ENCODE measurements at places on chromosomes 6 and 20.

GRCh38 chr6:139354189-139354588 lies 20.3 kb downstream of the CITED2 start:
- no peak for DNase-seq

DNA sequence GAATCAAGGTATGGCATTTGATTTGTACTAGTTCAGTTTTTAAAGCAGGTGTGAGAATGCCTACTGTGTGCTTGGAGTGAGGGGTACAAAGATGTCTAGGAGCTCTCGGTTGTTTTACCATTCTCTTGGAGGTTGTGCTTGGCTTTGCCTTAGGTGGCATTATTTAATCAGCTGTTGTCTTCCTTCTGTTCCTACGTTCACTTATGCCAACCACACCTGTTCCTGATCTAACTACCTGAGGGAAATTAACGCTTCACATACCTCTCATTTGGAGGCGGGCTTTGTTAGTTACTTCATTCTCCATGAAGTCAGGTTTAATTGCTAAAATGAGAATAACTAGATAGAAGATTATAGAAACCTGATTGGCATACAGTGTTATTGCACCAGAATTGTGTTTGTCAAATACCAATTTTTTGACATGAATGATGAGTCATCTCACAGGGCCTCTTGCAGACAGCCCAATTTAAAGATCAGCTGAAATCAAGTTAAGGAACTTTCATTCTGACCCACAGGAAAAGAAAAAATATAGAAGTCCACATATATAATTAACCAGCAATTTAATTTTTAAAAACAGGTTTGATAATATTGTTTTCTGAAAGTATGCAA lies 24.8 kb upstream of the PBOV1 start:
- no peak for DNase-seq

- DNase-seq = no peak
Observed at GRCh38 chr6:32188381-32189068, 1.5 kb downstream of the PBX2 start.

DNA sequence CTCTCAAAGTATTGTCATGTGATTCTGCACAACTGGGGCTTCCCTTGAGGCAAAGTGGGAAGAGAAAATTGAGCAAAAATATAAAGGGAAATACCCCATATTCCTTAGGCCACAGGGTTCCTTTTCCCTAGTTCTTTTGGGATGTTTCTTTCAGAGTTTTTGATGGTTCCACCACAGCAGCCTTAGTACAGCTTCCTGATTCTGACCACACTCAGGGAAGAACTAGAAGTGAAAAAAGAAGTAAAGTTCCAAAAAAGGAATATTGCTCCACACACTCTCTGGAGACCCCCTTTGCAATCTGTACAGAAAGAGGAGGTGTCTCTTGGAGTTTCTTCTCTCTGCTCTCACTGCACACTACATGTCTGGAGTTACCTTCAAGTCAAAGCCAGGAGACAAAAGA lies 27.9 kb upstream of the HLA-DQA2 start:
- no peak for DNase-seq

DNA sequence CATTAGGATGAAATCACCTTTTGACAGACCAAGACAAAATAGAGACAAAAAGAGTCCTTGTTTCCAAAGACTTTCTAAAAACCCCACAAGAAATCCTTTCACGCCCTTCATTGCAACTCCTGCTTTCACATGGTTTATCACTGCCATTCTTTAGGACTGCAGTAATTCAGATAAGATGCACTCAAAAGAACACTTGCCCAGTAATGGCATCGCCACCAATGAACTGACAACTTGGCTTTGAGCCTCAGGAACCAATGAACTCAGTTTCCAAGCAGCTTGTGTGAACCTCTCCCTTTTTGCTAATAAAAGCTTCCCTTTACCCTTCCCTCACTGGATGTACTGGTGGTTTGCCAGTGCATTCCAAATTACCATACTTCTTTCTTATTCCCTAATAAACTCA lies 21.8 kb downstream of the OSTM1 start:
- DNase-seq = no peak

GRCh38 chr6:43070028-43070632 lies 6.0 kb upstream of the PTK7 start:
- DNase-seq = no peak

DNA sequence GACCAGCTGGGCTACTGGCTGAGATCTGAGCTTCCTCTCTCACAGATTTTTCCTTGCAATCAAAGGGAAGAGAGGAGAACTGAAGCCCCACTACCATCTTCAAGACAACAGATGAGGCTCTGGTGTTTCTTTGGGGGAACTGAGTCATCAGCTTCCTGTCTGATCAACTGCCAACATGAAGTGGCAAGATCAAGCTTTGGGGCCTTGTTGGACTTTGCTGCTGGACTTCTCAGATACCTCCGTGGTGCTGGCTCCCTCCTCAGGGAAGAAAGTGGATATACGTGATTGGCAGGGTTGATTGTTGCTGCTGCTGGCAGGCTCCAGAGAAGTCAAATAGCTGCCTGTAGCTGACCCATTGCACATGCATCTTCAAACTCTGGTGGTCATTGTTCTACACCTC lies 3.6 kb upstream of the TOX2 start:
- DNase-seq = no peak

DNA sequence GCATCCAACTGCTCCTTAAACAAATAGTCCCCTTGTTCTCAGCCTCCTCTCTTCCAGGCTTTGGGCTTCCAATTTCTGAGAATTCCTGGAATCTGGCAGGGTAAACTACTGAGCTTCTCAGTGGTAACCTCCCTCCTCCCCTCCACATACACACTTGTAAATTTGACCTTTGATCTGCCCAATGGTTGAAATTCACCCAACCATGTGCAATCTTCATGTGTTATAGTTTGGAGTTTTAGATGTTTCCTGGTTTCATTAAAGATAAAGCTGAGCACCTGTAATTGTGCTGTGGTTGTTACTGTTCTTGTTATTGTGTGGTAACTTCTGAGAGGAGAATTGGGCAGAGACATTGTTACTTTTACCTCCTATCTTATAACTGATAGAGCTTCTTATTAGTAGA lies 328.4 kb downstream of the TPBG start:
- DNase-seq = no peak

DNA sequence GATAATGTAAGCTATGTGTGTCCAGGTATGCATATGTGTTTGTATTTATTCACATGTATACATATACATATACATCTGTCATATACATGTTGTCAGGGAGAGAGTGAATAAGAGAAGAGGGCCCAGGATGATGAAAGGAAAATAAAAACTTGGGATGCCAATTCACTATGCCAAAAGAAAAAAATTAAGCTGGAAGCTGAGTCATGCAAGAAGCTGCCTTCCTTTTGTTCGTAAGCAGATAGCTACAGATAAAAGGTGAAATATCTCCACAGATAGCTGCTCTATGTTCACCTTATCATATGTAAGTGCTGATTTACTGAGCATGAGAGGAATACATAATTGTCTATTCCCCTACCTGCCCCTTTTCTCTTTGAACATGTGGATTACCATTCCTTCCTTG lies 579.9 kb downstream of the EPM2A start:
- DNase-seq = no peak

DNA sequence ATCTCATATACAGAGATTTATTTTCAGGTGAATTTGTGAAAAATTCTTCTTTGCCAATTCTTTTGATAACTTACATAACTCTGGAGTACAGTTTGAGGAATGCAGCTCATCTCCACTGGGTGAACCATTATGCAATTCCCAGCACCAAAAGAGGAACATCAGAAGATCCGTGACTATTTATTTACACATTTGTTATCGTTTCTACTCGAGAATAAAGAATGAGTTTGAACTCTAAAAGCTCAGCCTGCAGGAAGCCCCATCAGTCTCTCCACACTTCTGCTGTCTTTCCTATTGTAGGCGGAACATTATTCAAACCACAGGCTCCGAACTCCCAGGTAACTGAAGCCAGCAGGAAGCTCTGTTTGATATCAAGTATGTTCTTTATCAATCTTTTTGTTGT lies 95.9 kb upstream of the IFNGR1 start:
- no peak for DNase-seq

DNA sequence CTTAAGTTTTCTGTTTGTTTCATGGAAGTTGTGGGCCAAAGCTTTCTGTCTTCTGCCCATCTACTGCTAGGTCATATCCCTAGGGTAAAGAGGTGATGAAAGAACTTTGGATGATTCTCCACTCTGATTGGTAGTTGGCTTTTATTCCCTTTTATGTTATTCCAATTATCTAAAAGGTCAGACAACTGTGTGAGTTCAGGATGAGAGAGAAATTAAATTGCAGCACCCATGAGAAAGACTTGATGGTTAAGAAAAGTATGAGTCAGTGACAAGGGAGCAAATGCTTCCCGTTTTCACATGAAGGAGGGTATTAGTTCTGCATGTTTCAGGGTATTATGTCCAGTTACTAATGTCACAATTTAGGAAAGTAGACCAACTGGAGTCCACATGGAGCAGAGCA lies 136.3 kb downstream of the CD109 start:
- DNase-seq = no peak

GRCh38 chr6:113287396-113287795 lies 569.7 kb upstream of the MARCKS start:
- no peak for DNase-seq

GRCh38 chr6:130778946-130779657 lies 48.1 kb upstream of the SMLR1 start:
- no peak for DNase-seq

- DNase-seq = no peak
Observed at GRCh38 chr6:82957171-82957867, 108.3 kb downstream of the UBE3D start.

- DNase-seq = no peak
Observed at GRCh38 chr6:156413154-156413553, 364.0 kb upstream of the ARID1B start.

- DNase-seq = no peak
Observed at GRCh38 chr20:33702861-33703260, 16.7 kb upstream of the E2F1 start.

DNA sequence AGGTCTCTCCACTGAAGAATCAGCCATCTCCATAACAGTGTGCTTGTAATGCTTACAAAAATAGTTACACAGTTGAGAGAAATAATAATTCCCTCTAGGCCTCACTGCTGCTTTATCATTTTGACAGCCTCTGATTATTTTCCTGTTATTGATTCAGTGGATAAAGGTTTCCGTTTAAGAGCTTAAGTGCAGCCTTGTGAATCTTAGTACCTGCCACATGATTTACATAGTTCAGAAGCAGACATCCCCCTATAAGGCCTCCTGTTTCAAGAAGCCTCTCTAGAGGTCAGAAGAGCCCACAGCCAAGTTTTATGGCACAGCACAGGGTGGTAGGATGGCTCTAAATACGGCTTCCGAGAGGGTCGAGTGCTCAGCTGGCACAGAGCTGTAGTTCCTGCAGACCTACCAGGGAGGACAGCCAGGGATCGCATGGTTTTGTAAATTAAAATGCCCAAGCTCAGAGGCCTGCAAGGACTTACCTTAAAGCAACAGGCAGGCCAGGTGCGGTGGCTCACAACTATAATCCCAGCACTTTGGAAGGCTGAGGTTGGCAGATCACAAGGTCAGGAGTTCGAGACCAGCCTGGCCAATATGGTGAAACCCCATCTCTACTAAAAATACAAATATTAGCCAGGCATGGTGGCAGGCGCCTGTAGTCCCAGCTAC lies 17.6 kb upstream of the PYGB start:
- DNase-seq = no peak

DNA sequence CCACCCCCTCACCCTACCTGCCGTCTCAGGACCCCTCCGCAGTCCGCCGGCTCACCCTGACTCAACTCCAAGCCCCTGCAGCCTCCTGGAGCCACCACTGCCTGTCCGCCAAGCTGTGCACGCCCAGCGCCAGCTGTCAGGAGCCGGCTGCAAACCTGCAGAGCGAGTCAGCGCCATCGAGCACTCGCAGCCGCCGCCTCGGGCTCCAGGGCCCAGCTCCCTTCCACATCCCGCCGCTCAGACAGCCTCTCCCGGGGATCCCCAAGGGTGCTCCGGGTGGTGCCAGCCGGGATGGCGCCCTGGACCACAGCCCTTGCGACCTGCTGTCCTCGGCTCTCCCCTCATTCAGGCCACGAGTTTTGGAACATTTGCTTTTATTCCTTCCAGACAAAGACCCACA lies 4.3 kb downstream of the TNNC2 start:
- no peak for DNase-seq

DNA sequence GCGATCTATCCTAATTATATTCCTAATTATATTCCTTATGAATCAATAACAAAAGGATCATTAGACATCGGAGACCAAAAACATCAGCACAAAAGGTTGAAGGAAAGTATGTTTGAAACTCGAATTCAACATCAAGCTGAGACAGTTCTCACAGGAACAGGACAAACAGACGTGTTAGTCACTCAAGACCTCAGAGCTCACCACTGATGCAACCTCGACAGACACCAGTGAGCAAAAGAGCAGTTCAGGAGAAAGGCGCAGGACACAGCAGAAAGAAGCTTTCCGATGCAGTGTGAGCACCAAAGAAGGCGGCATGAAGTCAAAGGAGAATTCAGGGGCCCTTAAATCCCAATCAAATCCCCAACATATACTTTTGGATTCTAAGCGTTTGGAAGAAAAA lies 6.3 kb upstream of the RAMACL start:
- no peak for DNase-seq
